ENCODE measurements at places on chromosomes 4 and X.
A peak's percentile ranks its signal among the peaks of the same experiment; 100 is the strongest.

GRCh38 chr4:87523307-87523706, 5.9 kb downstream of the SPARCL1 start:
- DNase-seq: no peak

- DNase-seq: no peak
Observed at GRCh38 chrX:129653971-129654651, 645 bp downstream of the APLN start.

DNA sequence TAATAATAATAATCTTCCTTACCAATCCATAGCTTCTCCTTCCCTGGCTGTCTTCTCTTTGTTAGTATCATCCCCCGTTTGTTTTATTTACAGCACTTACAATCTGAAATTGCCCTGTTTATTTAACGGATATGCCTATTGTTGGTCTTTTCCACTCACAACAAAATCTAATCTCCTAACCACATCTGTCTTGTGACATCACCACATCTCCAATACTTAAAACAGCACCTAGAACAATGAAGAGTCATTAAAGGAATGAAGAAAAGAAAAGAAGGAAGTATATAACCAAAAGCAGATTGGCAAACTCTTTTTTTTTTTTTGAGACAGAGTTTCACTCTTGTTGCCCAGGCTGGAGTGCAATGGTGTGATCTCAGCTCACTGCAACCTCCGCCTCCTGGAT, 38.7 kb upstream of the JADE1 start:
- DNase-seq: no peak

- no peak for DNase-seq
Observed at GRCh38 chr4:47914926-47915237, 499 bp upstream of the NFXL1 start.

DNA sequence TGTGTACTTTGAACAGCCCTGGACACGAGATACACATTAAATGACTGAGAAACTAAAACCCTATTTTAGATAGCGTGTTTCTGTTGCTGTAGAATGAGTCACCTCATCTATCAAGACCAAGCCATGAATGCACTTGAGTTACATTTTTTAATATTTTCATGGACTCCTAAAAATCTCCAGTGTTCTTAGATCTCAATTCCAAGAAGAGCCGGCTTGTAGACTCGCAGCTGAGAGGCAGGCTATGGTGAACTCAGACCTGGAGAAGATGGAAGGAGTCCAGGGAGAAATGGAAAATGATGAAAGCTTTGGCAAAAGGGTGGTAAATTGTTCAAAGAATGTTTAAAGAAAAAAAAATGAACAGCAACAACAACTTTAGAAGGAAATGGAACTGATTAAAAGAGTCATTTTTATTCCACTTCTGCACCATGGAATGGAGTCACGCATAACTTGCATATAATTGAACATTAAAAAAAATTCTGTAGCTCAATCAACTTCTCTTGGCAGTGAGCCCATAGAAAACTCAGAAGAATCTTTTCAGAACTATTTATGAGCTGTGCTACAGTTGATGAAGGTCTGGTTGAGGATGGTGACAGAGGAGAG, 129.8 kb downstream of the MXRA5 start:
- DNase-seq: no peak

- no peak for DNase-seq
Observed at GRCh38 chr4:61380865-61381264, 180.7 kb downstream of the ADGRL3 start.

DNA sequence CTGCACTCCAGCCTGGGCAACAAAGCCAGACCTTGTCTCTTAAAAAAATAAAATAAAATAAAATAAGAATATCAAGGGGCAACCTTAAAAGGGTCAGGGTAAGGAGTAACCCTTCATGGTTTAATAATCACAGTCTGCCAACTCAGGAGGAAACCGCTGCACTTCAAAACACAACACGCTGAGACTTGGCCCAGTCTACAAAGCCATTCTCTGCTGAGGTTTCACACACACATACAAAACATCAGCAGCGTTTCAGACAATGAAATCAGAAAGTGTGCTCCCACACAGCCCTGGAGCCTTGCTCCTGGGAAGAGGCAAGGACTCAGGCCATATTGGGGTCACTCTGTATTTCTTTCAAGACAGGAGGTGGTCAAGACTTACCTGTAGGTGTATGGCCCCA, 18.3 kb downstream of the SCARB2 start:
- no peak for DNase-seq

- no peak for DNase-seq
Observed at GRCh38 chr4:24471486-24472160, 112.7 kb downstream of the DHX15 start.

- no peak for DNase-seq
Observed at GRCh38 chrX:25601323-25601722, 536.8 kb upstream of the MAGEB18 start.

GRCh38 chr4:152938237-152938947, 2.3 kb downstream of the FHDC1 start:
- DNase-seq: no peak

DNA sequence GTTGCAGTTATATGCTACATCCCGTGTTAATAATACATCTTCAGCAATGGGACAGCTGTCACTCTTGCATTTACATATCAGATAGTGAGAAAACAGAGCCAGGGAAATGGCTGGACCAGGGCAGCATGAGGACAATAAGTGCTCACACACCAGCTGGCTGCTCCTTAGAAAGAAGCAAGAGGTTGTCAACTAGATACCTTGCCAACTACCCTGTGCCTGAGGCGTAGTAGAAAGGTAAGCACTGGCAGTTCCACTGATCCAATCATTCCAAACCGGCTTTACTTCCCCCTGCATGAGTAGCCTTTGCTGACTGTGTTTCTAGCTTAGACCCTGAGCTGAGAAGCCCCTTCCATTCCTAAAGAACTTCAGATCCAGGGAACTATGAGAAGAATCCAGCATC, 52.2 kb upstream of the FGF13 start:
- no peak for DNase-seq

DNA sequence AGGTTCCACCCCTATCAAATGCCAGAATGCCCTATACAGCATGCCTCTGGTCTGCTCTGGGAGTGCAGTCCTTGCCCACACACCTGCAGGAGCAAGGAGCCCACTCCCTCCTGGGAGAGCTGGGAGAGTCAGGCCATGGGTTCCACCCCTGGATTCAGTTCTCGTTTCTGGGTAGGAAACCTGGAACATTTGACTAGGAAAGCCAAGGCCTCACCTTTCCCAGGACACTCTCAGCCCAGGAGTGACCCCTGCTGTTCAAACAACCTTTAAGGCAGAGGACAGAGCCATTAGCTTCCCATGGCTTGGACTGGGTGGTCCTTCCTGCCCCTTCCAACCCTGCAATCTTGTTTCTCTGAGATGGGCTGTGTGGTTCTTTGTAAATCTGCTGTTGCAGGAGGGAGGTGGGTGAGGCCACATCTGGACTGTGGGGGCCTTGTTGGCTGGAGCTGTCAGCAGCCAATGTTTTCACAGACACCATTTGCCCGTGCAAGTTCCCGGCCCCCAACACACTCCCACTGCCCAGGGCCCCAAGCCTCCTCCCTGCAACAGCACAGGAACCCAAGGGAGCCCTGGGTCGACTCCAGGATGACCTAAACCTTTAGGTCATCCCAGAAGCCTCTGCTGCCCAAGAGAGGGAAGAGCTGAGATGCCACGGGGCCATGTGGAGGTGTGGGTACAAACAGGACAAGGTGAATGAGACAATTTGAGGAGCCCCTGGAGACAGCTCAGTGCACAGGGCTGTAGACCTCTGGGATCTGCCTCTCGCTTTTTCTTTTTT, 104.4 kb downstream of the PJA1 start:
- no peak for DNase-seq

- DNase-seq: no peak
Observed at GRCh38 chrX:105210258-105210657, 10.2 kb downstream of the TEX13A start.

DNA sequence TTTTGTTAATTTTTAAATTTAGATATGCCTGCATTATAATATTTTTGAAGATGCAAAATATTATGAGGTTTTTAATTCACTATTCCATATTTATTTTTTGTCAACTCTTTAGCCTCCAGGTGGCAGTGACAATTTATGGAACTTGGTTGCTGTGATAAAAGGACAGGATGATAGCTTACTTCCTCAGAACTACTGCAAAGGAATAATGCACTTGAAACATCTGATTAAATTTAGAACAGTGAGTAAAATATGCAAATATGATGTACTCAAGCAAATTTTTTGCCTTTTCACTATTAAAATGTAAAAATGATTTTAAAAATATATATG, 45.1 kb downstream of the SPATA4 start:
- DNase-seq: no peak

GRCh38 chrX:87403551-87403950, 114.1 kb upstream of the KLHL4 start:
- no peak for DNase-seq

GRCh38 chr4:79651456-79651855, 243.4 kb upstream of the GK2 start:
- DNase-seq: no peak

DNA sequence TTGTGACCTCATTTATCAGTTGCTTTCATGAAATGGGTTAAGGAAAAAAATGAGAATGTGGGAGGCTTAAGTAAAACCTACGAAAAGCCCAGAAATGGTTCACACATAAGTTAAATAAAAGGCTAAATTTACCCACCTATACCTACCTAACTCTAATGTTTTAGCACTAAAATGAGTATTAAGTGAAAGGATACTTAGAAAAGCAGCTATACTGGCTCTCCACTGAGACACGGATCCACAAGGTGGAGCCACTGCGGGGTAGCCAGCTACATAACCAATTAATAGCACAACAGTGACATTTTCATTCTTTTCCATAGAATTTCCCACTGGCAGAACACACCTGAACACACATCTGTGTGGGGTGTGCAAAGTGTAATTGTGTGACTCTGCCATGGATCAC, 101.9 kb downstream of the MAML3 start:
- peak; percentile 37 for DNase-seq

- no peak for DNase-seq
Observed at GRCh38 chrX:150157291-150157690, 205.8 kb upstream of the MAMLD1 start.

- no peak for DNase-seq
Observed at GRCh38 chr4:7013175-7013574, 30.0 kb upstream of the TADA2B start.
